Activated CD4-positive, alpha-beta T cell treated with anti-CD3 and anti-CD28 coated beads, Interleukin-2, Interleukin-6, amounts not matched to agents 100 ng/mL and 50 ng/mL, durations not matched to agents 16 hours and 8 hours (primary cell): ENCODE measurements at places on chromosomes 2 and 18.

DNA sequence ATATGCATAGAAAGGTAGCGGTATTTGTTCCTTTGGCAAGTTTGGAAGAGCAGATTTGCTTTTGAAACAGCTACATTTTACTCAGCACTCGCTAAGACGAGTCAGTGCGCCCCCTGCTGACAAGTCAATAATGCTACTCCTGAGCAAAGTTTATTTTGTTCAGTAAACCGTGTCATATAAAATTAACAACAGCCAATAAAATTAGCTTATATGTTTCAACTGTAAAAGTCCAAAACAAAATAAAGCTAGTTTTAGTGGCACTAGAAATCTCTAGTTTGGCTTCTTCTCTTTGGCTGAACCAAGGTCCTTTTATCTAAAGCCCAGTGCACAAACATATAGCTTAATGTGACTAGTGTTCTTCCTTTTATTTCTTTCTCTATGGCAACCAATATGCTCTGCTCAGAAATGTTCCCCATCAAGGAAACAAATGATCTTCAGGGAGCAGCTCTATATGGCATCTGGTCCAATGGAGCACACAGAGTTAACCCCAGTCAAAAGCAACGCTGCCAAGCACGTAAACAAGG, 4.2 kb upstream of the POU3F3 start:
- peak; percentile 73 for DNase-seq

GRCh38 chr2:105917226-105917625, 172.5 kb downstream of the NCK2 start:
- DNase-seq: no peak

DNA sequence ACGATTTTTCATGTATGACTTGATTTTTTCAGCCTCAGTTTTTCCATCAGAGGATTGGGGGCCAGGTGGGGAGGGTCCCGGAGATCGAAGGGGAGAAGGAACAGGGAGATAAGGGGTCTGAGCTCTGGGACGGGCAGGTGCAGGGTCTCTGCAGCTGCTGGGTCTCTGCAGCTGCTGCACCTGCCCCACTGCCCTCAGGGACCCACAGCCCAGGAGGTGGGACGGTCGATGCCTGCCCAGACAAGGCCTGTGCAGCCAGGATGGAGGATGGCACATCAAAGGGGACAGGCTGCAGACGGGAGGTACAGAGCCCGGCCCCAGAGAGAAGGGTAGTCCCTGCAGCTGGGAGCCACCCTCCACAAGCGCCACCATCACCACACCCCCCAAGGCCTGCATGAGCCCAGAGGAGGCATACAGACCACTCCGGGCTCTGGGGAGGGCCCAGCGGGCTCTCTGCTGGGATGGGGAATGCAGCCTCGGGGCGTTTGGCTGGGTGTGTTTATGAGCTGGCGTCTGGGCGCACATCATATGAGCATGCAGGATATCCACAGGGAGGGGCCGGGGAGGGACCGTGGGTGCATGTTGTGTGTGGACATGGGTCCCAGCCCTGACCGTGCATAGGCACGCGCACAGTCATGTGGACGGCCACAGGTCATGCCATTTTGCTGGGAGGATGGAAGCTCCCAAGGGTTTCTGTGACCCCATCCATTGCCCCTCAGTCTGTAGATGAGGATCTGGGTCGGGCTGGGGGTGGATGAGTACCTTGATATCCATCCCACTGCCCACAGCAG, 34.9 kb upstream of the GPC1 start:
- DNase-seq: no peak

GRCh38 chr18:56067969-56068671, 480.1 kb upstream of the TCF4 start:
- DNase-seq: no peak

DNA sequence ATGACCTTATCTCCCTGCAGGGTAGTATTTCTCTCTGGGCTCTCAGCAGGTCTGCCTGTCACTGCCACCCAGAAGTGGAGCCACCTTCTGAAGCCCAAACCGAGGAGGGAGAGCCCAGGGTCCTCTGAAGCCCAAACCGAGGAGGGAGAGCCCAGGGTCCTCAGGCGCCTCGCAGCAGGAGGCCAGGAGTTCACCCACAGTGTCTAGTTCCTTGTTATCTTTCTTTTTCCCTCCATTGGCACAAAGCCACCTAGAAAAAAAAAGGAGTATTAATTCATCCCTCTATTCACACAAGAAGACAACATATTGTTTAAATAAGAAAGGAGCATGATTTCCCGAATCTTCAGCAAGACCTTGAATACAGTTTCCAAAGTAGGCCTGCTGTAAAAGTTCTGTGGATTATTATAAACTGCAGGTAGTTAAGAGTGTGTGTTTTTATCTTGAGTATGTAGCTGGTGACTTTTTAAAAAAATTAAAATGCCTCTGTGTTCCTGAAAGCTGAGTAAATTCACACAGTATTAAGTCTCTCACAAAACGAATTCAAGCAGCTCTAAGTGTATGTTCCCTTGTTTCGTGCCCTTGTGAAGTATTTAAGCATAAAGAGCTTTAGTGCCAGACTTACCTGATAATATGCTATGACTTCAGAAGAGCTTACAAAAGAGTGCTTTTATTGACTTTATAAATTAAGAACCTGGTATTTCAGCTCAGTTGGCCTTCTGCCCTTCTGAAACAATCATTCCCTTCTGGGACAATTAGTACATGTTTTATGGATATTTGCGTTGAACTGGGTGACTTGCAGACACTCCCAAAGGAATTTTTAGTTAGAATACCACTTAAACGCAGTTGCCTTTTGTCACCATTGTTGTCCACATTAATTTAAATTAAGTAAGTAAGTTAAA, 11.7 kb upstream of the GRHL1 start:
- no peak for DNase-seq

DNA sequence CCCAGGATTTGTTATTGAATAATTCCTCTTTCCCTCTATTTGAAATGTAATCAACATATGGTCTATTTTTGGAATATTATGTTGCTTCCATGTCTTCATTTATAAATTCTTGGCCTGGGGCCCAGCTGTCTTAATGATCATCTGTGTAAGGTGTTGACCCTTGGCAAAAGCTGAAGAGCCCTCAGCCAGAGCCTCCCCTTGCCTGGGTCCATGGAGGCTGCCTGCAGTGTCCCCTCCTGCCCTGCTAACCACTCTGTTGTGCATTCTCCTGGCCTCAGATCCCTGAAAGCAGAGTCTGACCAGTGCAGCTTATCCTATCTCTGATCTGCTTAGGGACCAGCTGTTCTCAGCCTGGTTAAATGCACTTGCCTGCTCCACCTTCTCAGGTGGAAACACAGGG, 226.1 kb upstream of the APCDD1 start:
- DNase-seq: no peak

- no peak for DNase-seq
These were observed 197.7 kb upstream of the RAB12 start for GRCh38 chr18:8411492-8411891.

- no peak for DNase-seq
These were observed 152.0 kb upstream of the ZEB2 start for GRCh38 chr2:144671695-144672455.

- no peak for DNase-seq
These were observed 8.3 kb upstream of the TBC1D8 start for GRCh38 chr2:101159526-101159925.

GRCh38 chr2:162282765-162283425, 35.6 kb downstream of the IFIH1 start:
- no peak for DNase-seq

DNA sequence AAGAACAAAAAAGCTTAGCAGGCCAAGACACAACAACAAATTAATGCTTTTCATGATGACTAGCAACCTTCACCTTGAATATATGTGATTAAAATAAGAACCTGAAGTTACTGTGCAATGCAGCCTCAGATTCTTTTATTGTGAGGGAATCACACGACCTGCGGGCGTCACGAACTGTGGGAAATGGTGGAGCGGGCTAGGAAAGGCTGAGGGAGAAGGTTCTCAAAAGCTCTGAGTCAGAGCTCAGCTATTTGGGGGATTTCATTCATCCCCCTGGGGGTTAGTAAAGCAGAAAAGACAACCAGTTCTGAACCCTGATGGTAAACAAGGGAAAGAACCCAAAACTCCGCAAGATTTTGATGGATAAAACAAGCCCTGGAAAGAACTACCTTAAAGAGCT, 89.3 kb upstream of the NCKAP5 start:
- DNase-seq: no peak

GRCh38 chr2:128726911-128727310, 408.2 kb upstream of the HS6ST1 start:
- no peak for DNase-seq

DNA sequence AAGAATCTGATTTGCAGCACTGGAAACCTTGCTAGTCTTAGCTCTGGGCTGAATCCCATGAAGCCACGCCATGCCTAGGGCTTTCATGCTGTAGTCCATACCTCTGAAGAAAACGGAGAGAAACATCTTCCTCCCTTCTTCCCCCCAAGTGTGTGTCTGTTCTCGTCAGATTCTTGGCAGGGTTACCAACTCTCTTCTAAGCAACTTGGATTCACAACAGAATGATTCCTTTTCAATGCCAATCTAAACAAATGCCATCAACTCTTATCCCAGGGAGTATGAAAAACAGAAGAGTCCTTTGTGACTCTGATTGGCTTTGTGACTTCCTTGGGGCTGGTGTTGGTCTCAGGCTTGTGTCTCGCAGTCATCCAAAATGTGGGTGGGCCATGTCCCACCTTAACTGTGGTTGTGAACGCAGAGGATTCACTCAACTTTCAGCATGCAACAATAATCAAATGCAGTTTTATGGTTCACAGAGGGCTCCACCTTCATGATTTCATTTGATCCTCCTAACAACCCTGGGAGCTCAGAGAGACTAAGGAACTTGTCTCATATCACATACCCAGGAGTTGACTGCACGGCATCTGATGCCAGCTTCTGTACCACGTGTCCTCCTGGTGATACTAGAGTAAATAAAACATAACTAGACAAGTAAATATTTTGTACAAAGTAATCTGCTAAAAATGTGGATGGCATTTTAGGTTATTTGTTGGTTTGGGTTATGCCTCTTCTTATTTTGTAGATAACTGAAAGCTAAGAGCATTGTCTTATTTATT, 186.0 kb upstream of the TNP1 start:
- no peak for DNase-seq

DNA sequence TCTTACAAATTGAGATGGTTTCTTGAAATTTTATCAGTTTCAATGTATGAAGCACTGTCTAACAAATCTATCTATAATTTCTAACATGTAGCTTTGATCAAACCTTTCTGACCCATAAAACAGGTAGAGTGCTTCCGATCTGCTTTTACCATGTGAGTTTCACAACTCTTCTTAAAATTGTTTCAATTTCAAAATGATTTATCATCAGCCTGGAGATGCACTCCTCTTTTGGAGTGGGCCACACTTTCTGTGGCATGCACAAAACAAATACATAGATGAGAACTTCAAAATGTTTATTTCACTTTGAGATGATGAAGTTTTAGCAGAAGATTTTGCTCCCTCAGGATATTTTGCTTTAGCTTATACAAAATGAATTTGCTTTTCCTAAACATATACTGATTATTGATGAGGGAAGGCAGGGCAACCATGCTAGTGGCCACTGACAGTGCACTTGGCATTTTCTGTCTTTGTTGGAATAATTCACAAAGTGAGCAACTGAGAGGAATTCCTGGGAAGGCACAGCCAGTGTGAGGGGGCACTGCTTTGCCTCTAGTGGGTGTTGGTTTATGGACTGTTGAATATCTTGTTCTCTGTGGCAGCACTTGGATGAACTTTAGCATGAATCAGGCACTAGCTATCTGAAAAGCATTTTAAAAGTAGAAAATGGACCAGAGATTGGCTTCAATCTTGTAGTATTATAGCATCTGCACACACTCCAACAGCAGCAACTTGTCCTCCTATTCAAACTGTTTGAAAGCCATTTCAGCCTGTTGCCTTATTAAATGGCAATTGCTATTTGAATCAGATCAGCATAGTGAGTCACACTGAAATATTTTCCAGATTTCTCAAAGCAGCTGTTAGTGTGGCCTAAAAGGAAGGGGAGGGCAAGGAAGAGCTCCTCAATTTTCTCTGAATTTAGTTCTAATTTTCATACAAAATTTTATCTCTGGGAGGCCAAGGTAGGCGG, 193.2 kb downstream of the CCDC85A start:
- no peak for DNase-seq

GRCh38 chr2:109260116-109260855, 131.3 kb downstream of the SH3RF3 start:
- no peak for DNase-seq

GRCh38 chr2:7338961-7339360, 421.7 kb downstream of the RNF144A start:
- no peak for DNase-seq

DNA sequence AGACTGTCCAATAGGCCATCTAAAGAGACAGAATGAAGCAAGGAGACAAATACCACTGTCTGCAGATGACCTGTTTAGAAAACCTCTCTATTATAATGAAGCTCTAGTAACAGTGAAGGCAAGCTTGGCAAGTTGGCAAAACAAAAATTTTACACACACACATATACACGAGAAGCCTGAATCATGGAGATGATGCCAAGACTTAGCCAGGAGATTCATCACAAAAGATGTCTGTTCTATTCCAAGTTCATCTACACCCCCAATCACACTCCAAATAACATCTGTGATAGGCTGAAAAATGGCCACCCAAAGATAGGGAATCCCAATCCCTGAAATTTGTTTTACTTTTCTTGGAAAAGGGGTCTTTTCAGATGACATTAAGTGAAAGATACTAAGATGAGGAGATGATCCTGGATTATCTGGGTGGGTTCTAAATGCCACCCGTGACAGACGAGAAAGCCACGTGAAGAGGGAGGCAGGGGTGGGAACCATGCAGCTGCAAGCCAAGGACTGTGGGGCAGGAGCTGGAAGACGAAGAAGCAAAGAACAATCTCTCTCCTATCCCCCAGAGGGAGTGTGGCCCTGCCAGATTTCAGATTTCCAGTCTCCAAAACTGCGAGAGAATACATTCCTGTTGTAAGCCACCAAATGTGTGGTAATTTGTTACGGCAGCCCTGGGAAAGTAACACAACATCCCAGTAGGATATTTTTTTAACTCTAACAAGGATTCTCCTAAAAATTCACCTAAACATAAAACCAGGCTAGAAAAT, 20.0 kb downstream of the HDLBP start:
- DNase-seq: no peak

GRCh38 chr2:223865124-223865523, 27.7 kb upstream of the AP1S3 start:
- DNase-seq: peak; percentile 20

GRCh38 chr18:23377669-23378301, 75.3 kb upstream of the RIOK3 start:
- DNase-seq: peak; percentile 80

- DNase-seq: peak; percentile 33
These were observed 142.4 kb upstream of the ALPP start for GRCh38 chr2:232236200-232236599.

GRCh38 chr2:32095671-32096070, 32.3 kb downstream of the SPAST start:
- no peak for DNase-seq

GRCh38 chr2:119010336-119010735, 68.3 kb downstream of the MARCO start:
- DNase-seq: no peak

GRCh38 chr2:8457092-8457481, 224.8 kb upstream of the ID2 start:
- DNase-seq: no peak

DNA sequence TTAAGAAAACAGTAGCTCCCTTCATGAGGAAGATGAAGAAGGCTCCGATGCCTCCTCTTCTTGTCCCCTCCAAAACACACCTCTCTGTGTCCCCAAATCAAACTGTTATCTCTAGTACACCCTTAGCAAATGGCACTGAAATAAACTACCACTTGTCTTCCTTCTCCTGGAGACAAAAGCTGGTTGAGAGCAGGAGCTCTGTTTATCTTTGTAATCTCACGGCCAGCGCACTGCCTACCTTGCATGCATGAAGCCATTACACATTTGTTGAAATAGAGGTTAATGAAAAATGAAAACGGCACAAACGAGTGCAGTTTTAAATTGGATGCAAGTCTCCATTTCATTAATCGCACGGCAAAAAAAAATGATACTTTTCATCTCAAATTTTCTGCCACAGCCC, 113.7 kb downstream of the EPB41L3 start:
- no peak for DNase-seq
